Activated CD8-positive, alpha-beta memory T cell treated with anti-CD3 and anti-CD28 coated beads, Interleukin-2, amount 50 U/mL, for 4 hours (primary cell): ENCODE measurements at places on chromosomes 1 and 21.

DNA sequence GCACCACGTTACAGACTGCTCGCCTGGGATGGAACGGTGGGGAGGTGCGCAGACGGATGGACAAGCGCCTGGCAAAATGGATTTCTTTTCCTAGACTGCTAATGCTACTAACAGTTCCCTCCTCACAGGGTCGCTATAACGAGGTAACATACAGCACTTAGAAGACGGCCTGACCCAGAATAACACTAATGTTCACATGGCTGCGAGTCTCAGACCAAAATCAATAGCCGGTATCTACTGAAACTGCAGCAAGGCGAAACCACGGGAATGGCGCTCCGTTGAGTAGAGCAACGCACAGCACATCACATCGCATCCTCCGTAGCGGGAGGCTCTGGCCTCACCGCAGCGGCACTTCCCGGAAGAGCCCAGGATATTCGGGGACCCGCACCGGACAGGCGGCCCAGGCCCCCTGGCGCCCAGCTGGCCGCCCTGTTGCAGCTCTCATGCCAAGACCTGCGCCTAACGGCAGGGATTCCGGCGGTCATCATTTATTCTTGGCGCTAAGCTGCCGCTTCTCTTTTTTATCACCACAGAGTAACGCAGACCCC, 46.6 kb downstream of the VPS26C start:
- no peak for DNase-seq

DNA sequence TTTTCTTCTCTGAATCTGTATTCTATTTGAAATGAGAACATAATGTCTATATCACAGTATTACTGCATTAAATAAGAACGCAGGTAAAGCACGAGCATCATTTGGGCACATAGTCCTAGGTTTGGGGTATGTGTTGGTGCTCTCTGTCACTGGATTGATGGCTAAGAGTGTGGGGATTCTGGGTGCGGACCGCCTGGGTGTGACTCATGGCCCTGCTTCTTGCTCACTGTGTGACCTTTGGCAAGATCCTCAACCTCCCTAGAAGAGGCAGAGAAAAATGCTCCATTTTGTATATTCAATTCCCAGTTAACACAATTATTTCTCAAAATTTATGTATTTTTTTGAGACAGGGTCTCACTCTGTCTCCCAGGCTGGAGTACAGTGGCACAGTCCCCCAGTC, 99.7 kb downstream of the LAMC2 start:
- DNase-seq = no peak

DNA sequence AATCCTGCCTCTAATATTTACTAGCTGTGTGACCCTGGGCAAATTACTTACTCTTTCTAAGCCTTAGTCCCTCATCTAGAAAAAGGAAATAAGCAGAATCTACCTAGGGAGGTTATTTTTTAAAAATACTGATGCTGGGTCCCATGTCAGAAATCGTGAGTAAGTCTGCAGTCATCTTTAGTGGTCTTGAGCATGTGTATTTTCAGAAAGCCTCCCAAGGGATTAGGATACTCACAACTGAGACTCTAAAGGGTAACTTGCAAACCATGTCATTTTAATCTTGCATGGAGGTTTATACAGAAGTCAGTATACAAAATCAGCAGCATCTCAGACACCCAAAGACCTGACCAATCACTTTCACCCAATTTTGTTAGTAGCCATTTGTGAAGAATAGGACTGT, 43.2 kb downstream of the DSTYK start:
- no peak for DNase-seq

- DNase-seq = no peak
Observed at GRCh38 chr1:23080885-23081284, 61.6 kb downstream of the KDM1A start.

- DNase-seq = no peak
Observed at GRCh38 chr1:226187019-226187322, 430 bp upstream of the ACBD3 start.

DNA sequence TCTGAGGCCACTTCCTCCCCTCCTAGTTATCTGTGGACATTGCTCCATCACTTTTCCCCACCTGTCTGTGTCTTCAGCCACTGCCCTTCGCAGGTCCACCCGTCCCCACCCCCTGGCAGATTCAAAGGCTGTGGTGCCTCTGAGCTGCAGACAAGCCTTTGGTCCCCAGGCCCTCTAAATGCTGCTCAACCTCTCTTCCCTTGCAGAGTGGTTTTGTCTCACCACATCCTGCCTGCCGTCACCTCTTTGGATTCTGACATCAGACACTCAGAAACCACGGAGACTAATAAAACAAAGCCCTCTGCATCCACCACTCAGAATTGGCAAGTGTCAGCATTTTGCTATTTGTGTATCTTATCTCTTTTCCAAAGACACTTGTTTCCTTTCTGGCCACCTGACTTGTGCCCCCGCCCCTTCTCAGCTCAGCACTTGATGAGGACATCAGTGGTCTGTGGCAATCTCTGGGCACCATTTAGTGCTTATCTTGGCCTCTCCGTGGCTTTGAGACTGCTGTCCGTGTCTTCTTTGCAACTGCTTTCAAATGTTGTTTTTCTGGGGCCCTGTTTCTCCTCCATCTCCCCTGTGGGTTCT, 7.7 kb downstream of the CNIH3 start:
- peak; percentile 53 for DNase-seq

DNA sequence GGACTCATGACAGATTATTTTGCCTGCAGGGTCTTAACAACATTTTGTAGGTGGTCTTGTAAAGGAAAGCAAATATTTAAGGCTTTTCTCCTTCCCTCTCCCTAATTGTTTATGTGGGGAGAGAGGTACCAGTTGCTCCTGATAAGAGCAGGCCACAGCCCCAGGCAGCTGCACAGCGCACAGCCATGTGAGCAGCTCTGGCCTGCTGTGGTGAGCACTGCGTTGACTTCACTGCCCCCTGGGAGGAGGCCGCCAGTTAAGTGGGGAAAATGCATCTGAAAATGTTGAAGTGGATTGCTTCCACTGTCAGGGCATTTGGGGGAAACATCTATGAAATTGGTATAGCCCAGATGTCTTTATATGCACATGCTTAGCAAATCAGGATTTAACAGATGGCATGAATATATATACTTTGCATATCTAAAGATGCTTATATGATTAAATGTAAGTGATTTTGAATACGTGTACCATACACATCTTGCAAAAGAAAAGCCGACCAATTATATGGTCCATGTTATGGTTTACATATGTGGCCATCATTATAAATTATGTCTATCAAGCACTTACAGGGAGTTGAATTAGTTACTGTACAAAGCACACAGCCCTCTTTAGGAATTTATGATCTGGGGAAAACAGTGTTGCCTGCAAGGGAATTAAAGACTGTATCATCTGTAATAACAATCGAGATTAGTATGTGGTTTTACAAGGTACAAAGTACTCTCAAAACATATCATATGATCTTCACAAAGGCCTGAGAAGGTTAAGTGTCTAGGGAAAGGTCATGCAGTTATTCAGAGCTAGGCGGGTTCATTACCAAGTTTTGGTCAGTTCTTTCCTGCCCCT, 132.1 kb downstream of the RHOU start:
- DNase-seq = no peak

DNA sequence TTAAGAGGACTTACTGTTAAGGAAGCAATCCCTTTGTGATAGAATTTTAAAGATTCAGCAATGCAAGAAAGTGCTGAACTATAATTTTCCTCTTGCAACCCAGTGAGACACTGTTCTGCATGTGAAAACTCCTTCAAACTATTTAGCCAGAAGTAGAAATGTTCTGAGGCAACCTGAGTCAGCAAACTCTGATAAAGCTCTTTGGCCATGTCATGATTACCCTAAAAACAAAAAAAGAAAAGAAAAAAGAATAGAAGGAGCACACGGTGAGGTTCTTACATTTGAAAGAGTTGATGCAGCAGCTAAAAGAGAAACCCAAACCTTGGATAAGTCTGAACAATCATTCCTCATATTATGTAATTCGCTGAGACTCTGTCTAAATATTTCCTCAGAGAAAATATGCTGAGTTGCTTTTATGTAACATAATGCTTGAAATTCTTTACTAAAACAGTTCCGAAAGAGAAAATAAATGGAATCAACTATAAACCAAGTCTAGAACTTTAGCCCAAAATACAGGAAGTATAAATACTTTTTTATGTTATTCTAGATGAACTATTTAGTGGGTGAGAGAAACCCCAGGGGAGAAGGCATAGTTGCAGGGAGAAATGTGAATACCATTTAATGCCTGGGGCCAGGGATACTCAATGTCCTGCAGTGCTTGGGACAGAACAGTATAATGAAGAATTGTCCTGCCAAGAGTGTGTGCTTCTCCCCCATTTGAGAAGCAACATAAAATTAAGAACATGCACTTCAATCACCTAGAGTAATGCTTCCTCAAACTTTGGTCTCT, 60.0 kb downstream of the INTS7 start:
- DNase-seq = no peak

DNA sequence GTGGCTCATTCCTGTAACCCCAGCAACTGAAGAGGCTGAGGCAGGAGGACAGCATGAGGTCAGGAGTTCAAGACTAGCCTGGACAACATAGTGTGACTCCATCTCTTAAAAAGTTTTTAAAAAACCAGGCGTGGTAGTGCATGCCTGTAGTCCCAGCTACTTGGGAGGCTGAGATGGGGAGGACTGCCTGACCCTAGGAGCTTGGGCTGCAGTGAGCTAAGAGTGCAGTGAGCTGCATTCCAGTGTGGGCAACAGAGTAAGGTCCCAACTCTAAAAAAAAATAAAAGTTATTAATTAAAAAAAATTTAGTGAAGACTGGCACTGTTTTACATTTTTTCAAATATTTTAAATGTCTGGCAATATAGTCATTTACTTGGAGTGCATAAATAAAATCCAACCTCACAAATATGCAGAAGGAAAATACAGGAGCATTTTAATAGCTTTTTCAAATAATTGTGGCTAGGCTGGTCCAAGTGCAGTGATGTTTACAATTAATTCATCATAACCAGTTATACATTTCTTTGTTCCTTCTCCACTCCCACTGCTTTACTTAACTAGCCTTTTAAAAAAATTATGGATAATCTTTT, 10.8 kb downstream of the ZBTB8OS start:
- DNase-seq = no peak

GRCh38 chr21:43975469-43976098, 36.5 kb upstream of the TRAPPC10 start:
- DNase-seq = peak; percentile 87

GRCh38 chr1:111565079-111565478, 54.5 kb upstream of the RAP1A start:
- DNase-seq = no peak

GRCh38 chr1:3555131-3555920, 56.0 kb downstream of the MEGF6 start:
- DNase-seq = no peak

GRCh38 chr1:109466125-109466451, 258 bp upstream of the SYPL2 start:
- DNase-seq = no peak

DNA sequence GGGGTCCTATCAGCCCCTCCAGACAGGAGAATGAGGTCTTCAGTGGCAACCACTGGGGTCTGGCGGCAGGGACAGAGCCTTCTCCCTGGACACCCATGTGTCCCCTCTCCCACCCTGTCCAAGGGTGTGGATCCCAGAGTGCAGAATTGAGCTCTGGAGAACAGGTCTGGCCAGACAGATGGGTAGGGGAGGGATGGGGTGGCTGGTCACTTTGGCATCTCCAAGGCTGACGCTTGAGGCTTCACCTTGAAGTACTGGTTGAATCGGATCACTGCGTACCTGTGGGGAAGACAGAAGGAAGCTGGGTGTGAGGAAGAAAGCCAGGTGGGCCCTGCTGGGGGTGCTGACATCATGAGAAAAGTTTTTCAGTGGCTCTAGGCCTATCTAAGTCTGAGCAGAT, 19.9 kb downstream of the ETNK2 start:
- DNase-seq = no peak

DNA sequence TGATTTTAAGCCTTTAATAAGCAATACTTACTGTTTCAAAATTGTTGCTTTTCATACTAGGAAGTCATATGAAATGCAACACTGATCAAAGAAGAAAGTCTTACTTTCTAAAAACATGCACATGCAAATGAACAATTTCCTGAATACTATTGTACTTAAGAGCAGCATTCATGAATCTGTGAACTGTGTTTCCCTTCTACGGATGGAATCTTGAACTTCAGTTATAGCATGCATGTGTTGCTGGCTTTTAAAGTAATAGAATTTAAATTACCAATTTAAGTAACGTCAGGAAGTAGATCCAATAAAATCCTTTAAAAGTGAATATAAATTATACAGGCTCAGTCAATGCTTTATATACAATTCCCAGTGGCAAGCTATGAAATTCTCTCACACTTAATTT, 348.9 kb downstream of the KCNT2 start:
- no peak for DNase-seq

GRCh38 chr1:241857131-241857530, 9.1 kb downstream of the EXO1 start:
- DNase-seq = no peak

GRCh38 chr1:29783508-29784275, 547.4 kb downstream of the PTPRU start:
- no peak for DNase-seq

DNA sequence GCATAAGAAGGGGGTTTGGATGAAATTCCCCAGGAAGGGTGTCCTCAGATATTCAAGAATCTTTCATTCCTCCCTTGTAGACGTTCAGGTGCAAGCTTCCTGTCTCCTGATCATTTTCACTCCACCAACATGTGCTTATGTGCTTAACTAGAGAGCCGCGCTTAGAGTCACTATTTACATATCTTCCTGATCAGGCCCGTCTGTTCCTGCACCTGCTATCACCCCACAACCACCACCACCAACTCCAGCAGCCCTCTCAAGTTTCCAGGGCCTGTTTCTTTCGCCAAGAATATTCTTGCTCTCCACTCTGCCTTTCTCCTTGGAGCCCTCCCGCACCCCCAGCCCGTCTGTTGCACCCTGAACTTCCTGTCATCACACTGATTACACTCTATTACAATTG, 113.4 kb downstream of the SPSB1 start:
- DNase-seq = no peak

DNA sequence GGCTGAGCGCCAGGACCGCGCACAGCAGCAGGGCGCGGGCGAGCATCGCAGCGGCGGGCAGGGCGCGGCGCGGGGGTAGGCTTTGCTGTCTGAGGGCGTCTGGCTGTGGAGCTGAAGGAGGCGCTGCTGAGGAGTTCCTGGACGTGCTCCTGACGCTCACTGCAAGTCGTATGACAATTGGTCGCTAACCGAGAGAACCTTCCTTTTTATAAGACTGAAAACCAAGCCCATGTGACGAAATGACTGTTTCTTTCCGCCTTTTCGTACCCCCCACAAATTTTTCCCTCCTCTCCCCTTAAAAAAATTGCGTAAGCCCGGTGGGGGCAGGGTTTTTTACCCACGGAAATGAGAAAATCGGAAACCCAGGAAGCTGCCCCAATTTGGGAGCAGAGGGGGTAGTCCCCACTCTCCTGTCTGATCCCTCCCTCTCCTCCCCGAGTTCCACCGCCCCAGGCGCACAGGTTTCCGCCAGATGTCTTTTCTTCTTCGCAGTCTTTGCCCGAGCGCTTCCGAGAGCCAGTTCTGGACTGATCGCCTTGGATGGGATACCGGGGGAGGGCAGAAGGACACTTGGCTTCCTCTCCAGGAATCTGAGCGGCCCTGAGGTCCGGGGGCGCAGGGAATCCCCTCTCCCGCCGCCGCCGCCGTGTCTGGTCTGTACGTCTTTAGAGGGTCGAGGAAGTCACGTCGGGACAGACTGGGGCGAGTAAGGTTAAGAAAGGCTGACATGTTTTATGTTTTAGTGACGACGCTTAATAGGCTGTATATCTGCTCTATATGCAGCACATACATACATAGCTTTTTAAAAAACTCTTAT, at the start of gene PTGS2:
Gene PTGS2 (minus strand): TSS at position 179 of the 817 bp plus-strand sequence. CDS start 133 bp downstream, at position 46.
- peak; percentile 19 for DNase-seq

- no peak for DNase-seq
Observed at GRCh38 chr1:184568148-184568547, 181.3 kb downstream of the C1orf21 start.
